Frontal cortex (tissue), 4 donors: ENCODE measurements at places on chromosomes 1 and 21. TPM values are rescaled to one million over a fixed set of nuclear protein-coding genes. Genes with fewer than 3 reads are reported as not detected.

IVL gene
- not detected for total RNA-seq

DNA sequence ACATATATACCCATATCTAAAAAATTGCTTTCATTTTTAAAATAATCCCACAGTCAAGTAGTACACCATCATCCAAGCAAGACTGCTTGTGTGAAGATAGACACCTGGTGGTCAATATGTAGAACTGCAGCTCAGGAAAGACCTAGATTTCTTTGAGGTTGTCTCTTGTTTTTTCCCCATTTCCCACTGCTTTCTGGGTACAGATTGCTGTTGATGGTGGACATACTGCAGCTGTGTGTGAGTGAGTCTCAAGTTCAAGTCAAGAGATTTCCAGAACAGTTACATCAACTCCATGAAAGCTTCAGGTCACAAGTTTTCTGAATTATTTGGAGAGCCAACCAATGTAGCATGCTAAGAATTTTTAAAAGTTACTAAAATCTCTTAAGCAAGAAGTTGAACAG lies 306.4 kb downstream of the DUSP10 start:
- peak; percentile 8 for DNase-seq

DNA sequence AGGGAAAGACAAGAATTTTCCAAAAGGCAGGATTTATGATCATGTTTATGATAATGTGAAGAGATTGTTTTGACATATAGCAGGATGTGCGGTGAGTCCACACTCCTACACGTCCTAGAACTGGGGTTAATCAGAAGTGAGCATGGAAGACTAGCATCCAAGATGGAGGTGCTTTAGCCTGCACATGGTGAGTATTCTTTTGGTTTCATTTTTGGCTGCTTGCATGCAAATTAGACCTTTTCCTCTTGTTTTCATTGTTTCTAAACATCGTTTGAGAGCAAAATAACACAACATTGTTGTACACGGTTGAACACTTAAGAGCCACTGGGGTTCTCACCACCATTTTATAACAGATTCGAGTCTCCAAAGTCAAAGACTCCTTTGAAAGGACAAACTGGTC lies 14.9 kb upstream of the GUK1 start:
- DNase-seq: no peak

TMCC2 gene
- 33.0 TPM for total RNA-seq

EDARADD gene
- total RNA-seq: 3.7 TPM

CDCA8 gene
- total RNA-seq: 0.82 TPM

GRCh38 chr1:31617916-31618746 lies 642 bp downstream of the HCRTR1 start:
- DNase-seq: peak; percentile 78

DNA sequence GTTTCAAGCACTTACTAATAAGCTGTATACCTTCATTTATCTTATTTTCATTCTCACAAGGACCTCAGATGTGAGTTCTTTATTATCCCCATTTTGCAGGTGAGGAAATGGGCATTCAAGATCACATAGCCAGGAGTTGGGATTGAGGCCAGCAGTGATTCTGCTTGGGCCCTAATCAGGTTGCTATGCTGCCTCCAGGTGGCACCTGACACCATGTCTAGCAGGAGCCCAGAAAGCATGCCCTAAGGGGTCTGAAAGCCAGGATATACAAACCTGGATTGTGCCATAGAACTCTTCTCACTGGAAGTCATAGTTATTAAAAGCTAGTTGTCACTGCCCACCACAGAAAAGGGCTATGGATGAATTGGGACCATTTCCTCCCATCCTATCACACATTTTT lies 61.1 kb downstream of the FYB2 start:
- no peak for DNase-seq

DNA sequence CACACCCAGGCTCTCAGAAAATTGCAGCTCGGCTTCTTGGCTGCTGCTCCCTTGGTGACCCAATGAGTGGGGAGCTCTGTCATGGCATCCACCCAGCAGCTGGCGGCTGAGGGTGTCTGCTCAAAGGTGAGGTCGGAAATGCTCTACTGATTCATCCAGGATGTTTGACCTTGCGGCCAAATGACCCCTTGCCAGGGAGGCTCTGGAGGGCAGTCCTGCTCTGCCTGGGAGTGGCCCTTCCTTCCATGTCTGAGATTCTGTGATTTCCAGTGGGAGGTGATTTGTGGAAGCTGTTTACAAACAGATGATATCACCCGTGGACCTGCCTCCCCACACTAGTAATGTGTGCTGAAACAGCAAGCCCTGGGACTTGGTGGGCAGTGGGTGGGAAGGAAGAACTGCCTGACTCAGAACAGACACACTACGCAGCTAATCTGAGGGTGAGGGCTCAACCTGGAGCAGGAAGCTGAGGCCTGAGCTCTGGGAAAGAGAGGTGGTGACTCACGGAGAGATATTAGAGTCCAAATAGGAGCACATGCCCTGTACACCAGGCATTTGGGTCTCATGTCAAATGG lies 3.0 kb downstream of the CRCT1 start:
- DNase-seq: no peak

GRCh38 chr1:2459757-2460156 lies 16.3 kb upstream of the PLCH2 start:
- DNase-seq: peak; percentile 83

OR2T35 gene
- under 0.01 TPM for total RNA-seq

GRCh38 chr1:209627027-209627731 lies 25.0 kb downstream of the LAMB3 start:
- no peak for DNase-seq

DNA sequence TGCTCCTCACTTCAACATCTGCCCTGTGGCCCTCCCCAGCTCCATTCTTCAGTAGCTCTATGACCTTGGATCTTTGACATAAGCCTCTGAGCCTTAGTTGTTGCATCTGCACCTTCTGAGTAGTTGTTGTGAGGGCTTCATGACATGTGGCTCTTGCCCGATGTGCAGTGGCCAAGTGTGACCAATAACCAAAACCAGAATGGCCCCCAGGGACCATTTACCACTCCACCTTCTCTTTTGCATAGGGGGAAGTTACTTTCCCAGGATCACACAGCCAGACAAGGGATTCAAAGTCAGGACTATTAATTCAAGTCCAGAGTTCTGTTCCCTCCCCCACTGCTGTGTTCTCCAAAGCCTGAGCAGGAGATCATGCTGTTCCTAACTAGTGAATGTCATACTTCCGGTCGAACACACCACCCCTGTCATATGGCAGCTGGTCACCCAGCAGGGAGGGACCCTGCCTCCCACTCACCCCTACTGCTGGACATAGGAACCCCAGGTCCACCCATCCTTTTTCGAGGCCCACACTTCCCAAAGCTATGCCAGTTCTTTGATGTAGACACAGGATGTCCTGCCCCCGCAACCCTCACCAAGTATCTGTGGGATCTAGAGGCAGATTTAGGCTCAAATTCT lies 4.0 kb downstream of the FGR start:
- no peak for DNase-seq

GRCh38 chr1:51063121-51063520 lies 38.9 kb upstream of the C1orf185 start:
- DNase-seq: no peak

- no peak for DNase-seq
Measured at GRCh38 chr1:170510163-170510562, 21.8 kb upstream of the GORAB start.

- DNase-seq: no peak
Measured at GRCh38 chr1:65503427-65503826, 83.0 kb downstream of the LEPR start.
